ENCODE measurements at places on chromosomes 1 and 21.

GRCh38 chr21:39984286-39984991 lies 117.2 kb downstream of the PCP4 start:
- no peaks in the 10 kb centered on the region for H3K36me3 ChIP-seq
- no peak overlapping the region for H3K27ac ChIP-seq
- no peak overlapping the region for H3K4me3 ChIP-seq

- H3K4me3 ChIP-seq = no peak overlapping the region
- no peak for DNase-seq
- H3K36me3 ChIP-seq = no peaks in the 10 kb centered on the region
- no peaks in the 10 kb centered on the region for H3K27me3 ChIP-seq
- no peaks in the 10 kb centered on the region for H3K4me1 ChIP-seq
Measured at GRCh38 chr1:113674591-113674990, 84.7 kb downstream of the PHTF1 start.

- H3K27ac ChIP-seq = no peak overlapping the region
- H3K36me3 ChIP-seq = no peaks in the 10 kb centered on the region
- no peaks in the 10 kb centered on the region for H3K27me3 ChIP-seq
- no peaks in the 10 kb centered on the region for H3K4me1 ChIP-seq
Measured at GRCh38 chr1:232207073-232207866, 422.7 kb downstream of the SIPA1L2 start.

DNA sequence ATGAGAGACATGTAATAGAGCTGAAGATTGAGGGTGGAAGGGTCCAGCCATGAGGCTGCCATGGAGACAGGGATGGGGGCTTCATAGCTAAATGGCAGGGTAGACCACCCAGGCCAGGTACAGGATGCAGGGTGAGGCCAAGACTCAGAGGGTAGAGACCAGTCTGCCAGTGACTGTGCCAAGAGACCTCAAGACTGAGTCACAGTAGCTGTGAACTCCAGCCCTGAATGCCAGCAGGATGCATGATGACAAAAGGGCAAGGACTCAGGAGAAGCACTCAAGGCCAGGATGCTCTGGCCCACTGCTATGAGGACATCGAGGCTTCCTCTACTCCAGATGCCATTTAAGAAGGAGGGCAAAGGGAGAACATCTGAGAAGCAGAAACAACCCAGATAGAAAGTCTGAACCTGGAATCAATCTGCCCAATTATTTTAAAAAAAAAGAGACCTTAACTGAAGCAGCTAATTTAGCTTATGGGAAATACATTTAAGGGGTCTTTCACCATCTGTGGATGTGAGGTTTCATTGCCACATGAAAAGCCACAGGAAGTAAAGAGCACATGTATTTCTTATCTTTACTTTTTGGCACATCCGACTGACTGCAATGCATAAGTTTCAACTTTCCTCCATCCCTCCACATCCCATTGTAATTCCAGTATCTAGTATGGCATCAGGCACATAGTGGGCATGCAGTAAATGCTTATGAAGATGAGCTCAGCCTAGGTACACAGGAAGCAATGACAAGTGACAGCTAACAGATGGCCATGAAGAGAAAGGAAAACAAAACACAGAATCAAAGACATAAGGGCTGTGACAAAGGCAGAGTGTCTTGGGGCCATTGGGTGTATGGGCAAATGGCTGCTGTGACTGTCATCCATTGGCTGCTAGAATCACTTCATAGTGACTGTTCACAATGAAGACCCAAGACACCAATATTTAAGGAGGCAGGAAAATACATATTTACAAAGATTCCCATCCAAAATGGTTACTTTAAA lies 40.2 kb downstream of the SUSD4 start:
- H3K36me3 ChIP-seq = peaks cover 2% of the 10 kb centered on the region
- no peak for DNase-seq
- H3K27ac ChIP-seq = no peak overlapping the region
- no peaks in the 10 kb centered on the region for H3K27me3 ChIP-seq
- H3K4me1 ChIP-seq = peaks cover 12% of the 10 kb centered on the region

DNA sequence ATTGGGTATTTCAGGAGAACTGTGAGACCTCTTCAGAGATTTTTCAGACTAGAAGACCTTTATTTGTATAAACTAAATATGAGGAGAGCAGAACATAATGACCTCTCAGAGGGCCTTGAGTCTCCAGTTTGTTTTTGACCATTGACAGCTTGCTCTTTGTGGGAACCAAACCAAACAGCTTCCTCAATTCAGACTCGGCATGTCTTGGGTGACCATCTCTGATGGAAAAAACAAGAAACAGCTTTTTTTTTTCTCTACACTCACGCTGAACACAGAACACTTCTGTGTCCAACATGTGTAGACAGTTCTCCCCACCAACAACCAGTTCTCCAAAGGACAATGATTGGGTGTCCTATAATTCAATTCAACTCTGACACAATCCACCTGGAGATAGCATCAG lies 11.5 kb downstream of the ATP1A4 start:
- peaks cover 15% of the 10 kb centered on the region for H3K27me3 ChIP-seq
- no peak overlapping the region for H3K4me3 ChIP-seq
- no peaks in the 10 kb centered on the region for H3K4me1 ChIP-seq
- no peak for DNase-seq
- H3K36me3 ChIP-seq = no peaks in the 10 kb centered on the region

- H3K27me3 ChIP-seq = no peaks in the 10 kb centered on the region
- H3K4me3 ChIP-seq = no peak overlapping the region
- no peak for DNase-seq
- no peak overlapping the region for H3K27ac ChIP-seq
- H3K36me3 ChIP-seq = no peaks in the 10 kb centered on the region
Measured at GRCh38 chr1:40519517-40519916, 10.9 kb downstream of the EXO5 start.

DNA sequence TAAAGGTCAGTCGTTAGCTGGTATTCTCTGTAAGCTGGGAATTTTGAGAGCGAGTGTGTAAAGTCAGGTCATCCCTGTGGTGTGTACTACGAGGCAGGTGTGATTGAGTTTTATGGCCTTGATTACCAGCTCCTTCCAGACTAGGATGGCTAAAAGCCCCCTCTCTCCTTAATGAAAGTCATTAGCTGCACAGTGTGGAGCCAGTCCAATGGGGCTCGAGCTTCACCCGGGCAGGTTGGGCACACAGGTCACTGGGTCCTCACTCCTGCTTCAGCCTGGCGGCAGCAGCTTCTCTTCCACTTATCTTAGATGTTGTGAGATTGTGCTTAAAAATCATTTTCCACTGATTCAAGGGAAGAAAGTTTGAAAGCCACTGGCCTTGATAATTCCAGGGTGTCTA lies 3.0 kb downstream of the DMRTB1 start:
- no peaks in the 10 kb centered on the region for H3K4me1 ChIP-seq
- H3K36me3 ChIP-seq = no peaks in the 10 kb centered on the region
- H3K4me3 ChIP-seq = no peak overlapping the region
- no peak overlapping the region for H3K27ac ChIP-seq

DNA sequence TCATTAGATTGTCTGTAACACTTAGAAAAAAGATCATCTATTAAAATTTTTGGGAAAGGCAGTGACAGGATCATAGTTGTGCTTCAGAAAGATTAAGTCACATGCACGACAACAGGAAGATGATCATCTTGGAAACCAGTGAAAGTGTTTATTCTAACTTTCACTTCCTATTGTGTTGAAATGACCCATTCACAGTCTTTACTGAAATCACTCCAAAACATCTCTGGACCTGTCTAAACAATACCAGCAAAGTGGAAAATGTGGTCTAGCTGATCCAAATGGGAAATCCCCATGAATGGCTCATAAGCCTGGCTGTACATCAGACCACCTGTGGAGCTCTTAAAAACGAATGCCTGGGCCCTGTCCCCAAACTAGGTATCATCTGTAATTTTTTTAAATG lies 111.1 kb upstream of the ETV3 start:
- no peaks in the 10 kb centered on the region for H3K36me3 ChIP-seq
- no peaks in the 10 kb centered on the region for H3K4me1 ChIP-seq
- no peak for DNase-seq
- no peak overlapping the region for H3K4me3 ChIP-seq

- H3K27me3 ChIP-seq = no peaks in the 10 kb centered on the region
- no peak overlapping the region for H3K27ac ChIP-seq
- no peak for DNase-seq
- H3K4me1 ChIP-seq = no peaks in the 10 kb centered on the region
Measured at GRCh38 chr1:46703927-46704641, 14.8 kb downstream of the EFCAB14 start.

Measured in T-cell (primary cell).